ENCODE measurements at places on chromosomes 6 and 20. TPM values are rescaled to one million over a fixed set of nuclear protein-coding genes. Genes with fewer than 3 reads are reported as not detected.

EFCAB8 gene
- total RNA-seq, result not detected

RCAN2 gene
- total RNA-seq, result not detected

NEDD9 gene
- total RNA-seq, result 3.1 TPM

SCUBE3 gene
- total RNA-seq, result not detected
